NT2/D1 (cell line): ENCODE measurements at places on chromosomes 7 and 10.

- DNase-seq = no peak
Observed at GRCh38 chr7:122743211-122743610, 40.5 kb upstream of the RNF148 start.

GRCh38 chr10:35495521-35496119 is 109.5 kb upstream of the GJD4 start:
- DNase-seq = no peak

- DNase-seq = no peak
Observed at GRCh38 chr7:103637726-103638125, 191.7 kb upstream of the SLC26A5 start.

GRCh38 chr10:133117036-133117687 is 29.4 kb downstream of the ADGRA1 start:
- DNase-seq = no peak

GRCh38 chr10:100046021-100046486 is 35.6 kb downstream of the CPN1 start:
- DNase-seq = peak; percentile 77

DNA sequence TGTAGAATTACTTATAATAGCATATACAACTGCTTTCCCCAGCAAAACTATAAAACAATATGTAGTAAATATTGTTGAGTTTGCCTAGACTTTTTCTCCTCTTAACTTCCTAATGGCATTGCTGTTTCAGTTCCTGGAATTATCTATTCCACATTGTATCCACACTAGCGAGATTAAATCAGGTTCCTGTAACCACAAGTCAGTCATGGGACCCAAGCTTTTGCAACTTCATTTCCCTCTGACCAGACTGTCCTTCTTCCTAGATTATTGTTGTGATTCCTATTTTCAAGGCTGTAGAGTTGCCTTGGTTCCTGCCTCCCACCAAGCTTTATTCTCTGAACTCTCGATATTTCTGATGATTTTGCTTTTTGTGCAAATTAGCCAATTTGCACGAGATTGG is 173.3 kb upstream of the ZNF804B start:
- no peak for DNase-seq

- DNase-seq = no peak
Observed at GRCh38 chr7:4959306-4959705, 319 bp upstream of the MMD2 start.

- DNase-seq = no peak
Observed at GRCh38 chr7:155226261-155227003, 71.2 kb upstream of the INSIG1 start.

DNA sequence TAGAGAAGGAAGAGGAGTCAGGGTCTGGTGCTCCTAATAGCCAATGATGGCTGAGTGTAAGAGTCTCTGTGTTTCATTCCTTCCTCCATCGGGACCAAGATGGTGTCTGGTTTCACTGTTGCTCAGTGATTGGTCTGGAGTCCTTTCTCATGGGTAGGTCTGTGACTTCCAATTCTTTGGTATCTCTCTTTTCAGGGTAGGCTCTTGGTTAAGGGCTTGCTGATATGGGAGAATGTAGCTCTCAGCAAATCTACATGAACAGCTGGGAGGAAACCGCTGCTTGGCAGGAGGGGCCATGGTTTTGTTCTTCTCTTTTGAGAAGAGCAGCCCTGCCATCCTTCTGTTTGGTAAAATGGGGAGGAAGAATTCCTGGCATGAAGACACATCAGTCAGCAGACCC is 209.1 kb upstream of the PODXL start:
- DNase-seq = no peak

GRCh38 chr10:71661060-71661622 is 58.4 kb downstream of the C10orf105 start:
- no peak for DNase-seq

- DNase-seq = no peak
Observed at GRCh38 chr10:6802759-6803426, 222.8 kb upstream of the PRKCQ start.

GRCh38 chr10:97427571-97428179 is 1.7 kb downstream of the PGAM1 start:
- peak; percentile 64 for DNase-seq

GRCh38 chr7:135273581-135273980 is 39.9 kb downstream of the STRA8 start:
- no peak for DNase-seq

DNA sequence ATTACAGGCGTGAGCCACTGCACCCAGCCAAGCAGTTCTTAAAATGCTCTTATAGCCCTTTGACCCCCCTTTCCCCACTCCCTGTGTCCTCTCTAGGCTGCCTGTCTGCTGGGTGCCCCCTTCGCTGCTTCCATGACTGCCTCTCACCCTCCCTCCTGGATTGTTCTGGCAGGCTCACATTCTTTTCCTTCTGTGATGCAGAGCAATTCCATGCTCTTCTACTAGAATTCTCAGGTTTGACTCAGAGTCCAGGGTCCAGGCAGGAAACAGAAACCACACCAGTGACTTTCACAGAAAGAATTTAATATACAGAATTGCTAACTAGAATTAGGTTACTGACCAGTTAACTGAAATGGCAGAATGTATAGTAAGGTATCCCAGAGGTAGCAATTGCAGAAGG is 244.8 kb downstream of the BAMBI start:
- peak; percentile 77 for DNase-seq

DNA sequence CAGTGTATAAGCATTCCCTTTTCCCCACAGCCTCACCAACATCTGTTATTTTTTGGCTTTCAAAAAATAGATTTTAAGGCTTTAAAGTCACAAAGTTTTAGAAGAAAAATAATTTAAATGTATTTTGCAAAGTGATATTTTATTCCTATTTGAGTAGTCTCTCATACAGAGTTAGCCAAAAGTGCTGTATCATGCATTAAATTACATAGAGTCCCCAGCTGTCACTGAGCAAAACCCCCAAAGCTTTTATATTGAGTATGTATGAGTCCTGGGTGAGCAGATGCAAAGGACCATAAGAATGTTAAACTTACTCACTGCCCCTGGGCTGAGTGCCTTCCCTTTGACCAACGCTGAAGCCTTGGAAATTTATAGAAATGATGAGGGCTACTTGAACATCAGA is 70.4 kb upstream of the PTN start:
- no peak for DNase-seq

DNA sequence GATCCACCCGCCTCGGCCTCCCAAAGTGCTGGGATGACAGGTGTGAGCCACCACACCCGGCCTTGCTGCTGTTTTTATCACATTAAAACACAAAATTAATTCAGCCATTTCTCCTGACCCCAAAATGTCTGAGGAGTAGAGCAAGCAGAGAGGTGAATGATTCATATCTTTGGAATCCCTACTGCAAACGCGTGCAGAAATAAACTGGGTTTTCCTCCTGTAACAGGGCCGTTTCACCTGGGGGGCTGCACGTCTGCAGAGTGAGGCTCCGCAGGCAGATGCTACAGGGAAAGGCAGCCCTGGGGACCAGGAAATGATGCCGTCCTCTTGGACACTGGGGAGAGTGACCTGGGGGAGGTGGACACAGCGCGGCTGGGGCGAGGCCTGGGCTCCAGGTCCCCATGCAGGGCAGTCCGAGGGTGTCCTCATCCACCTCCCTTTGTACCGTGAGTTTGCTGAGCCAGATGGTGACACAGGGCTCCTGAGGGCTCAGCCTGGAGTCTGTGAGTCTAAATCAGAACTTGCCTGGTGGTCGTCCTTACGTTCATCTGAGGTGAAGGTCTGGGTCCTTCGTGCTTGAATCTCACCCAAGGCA is 41.9 kb downstream of the PDGFA start:
- DNase-seq = no peak

- no peak for DNase-seq
Observed at GRCh38 chr10:627032-627992, 62.2 kb downstream of the DIP2C start.

- peak; percentile 71 for DNase-seq
Observed at GRCh38 chr7:101936611-101937231, 119.3 kb downstream of the CUX1 start.

- no peak for DNase-seq
Observed at GRCh38 chr7:8921807-8922206, 488.4 kb downstream of the NXPH1 start.

DNA sequence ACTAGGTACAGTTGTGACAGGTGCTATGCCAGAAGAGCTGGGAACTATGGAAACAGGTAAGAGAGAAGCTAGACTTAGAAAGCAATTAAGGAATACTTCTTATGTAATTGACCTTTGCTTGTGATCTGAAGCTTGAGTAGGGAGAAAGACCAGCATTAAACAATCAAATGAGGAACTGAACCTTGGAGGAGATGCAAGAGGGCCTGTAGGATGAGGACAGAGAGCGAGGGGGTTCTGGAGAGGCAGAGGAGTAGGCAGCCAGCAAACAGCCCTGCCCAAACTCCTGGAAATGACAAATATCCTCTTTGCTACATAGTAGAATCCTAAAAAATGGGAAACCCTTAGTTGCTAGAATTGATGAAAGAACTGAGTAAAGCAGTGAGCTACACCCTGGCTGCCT is 41.6 kb upstream of the FAM204A start:
- no peak for DNase-seq

- DNase-seq = no peak
Observed at GRCh38 chr10:32054094-32054493, 2.1 kb downstream of the KIF5B start.

- no peak for DNase-seq
Observed at GRCh38 chr7:35524112-35524804, 170.7 kb downstream of the HERPUD2 start.

DNA sequence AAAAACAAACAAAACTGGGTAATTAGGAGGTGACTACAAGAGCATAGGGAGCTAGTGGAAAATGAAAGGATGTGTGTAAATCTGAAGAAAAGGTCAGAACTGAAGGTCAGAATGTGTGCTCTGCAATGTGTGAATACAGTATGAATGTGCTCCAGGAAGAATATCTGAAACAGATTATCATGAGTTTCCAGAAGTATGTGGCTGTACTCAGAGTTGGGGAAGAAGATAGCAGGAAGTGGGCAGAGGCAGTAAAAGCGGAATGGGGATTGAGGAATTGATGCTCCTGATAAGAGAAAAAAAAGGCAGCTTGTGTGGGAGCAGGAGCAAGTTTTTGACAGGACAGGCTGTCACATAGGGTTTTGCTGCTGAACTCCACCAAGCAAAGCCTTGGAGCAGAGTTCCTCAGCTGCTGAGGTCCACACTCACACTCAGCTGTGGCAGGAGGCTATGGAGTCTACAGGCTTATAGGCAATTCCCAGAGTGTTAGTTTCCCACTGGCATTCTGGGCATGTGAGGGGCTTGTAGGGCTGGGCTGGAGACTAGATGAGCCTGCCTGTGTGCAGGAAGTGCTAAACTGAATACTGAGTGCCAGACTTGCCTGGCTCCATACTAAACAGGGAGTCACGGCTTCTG is 22.9 kb downstream of the H2AZ2 start:
- no peak for DNase-seq

DNA sequence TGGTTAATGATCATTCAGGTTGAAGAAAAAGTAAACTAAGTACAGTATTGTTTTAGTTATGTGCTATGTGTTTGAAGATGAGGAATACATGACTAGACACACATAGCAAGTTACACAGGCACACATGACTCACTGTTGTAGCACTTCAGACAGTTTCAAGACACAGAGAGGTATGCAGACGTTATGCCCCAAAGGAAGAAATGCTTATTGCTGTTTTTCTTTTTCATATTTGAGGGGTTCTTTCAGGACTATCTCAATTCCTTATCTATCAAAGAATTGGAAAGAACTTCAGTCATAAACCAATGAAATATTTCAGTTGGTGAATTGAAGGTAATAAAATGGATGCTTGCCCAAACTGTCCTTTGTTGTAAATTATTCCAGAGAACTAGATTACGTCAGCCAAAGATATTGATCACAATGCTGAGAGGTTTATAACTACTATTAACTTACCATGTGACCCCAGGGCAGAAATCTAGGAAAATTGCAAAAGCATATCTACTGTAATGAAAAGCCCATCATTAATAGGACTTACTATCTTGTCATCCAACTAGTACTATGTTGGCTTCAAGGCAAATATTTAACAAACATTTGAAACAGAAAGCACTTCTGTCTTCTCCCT is 61.2 kb upstream of the CAPZA2 start:
- no peak for DNase-seq

- DNase-seq = no peak
Observed at GRCh38 chr7:137940656-137941518, 61.0 kb downstream of the CREB3L2 start.

- DNase-seq = no peak
Observed at GRCh38 chr7:146319629-146320028, 203.0 kb downstream of the CNTNAP2 start.

DNA sequence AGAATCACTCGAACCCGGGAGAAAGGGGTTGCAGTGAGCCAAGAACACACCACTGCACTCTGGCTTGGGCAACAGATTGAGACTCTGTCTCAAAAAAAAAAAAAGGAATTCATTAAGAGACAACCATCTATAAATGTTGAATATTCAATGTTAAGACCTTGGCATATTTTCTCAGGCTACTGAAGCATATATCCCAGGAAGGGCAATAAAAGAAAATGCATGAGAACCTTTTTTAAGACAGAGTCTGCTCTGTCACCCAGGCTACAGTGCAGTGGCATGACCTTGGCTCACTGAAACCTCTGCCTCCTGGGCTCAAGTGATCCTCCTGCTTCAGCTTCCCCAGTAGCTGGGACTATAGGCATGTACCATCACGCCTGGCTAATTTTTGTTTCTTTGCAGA is 165.0 kb downstream of the JMJD1C start:
- DNase-seq = no peak

GRCh38 chr10:30002426-30003266 is 56.7 kb downstream of the JCAD start:
- DNase-seq = peak; percentile 80

DNA sequence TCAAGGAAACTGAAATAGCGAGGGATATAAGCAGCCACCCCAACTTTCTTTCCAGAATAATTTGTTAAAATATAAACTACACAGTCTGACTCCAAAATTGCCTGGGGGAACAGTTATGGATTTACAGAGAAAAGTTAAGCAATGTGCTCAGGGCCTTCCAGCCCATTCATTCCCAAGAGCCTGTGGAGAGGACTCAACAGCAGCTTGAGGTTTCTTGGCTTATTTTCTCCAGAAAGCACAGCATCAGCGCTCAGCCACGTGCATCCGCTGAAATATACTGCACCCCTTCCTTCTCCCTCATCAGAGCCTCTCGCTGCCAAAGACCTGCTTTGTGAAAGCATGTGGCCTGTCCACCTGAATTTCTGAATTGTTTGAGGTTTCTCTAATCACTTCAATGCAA is 375.2 kb upstream of the VWC2 start:
- no peak for DNase-seq

DNA sequence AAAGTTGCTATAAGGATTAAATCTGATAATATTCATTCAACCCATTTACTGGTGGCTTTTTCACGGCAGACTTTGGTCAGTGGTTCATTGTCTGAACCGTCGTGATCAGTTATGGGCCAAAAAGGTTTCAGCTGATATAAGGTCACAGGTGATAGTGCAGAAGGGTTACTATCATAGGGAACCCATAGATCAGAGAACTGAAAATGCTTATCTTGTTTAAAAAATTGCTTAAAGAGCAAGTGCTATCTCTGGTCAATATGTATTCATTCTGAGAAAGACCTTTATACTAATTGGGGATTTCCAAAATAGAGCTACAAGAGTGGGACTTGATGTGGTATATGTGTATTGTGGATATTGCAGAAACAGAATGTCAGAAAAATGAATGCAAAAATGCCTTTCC is 147.8 kb upstream of the SEMA3E start:
- no peak for DNase-seq

- DNase-seq = no peak
Observed at GRCh38 chr7:77893813-77894212, 95.2 kb downstream of the PHTF2 start.
